ENCODE measurements at places on chromosomes 2 and 18.

DNA sequence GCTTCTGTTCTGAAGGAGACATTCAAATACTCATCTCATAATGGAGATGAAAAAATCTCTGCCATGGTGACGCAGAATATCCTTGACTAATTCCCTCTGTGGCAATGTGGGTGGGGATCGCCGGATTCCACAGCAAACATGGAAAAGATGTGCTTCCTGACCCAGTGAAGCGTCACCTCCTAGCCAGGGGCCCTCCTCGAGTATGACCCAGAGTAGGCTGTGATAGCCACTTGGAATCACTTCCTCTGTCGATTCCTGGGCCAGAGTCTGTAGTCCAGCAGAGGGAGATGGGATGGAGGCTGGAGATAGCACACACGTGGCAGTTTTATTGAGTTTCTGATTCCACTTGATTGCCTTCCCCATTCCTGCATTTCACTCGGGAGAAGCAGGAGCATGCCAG, 36.8 kb downstream of the DRC1 start:
- no peak for DNase-seq

GRCh38 chr18:71075147-71075546, 786.3 kb downstream of the SOCS6 start:
- DNase-seq = no peak

DNA sequence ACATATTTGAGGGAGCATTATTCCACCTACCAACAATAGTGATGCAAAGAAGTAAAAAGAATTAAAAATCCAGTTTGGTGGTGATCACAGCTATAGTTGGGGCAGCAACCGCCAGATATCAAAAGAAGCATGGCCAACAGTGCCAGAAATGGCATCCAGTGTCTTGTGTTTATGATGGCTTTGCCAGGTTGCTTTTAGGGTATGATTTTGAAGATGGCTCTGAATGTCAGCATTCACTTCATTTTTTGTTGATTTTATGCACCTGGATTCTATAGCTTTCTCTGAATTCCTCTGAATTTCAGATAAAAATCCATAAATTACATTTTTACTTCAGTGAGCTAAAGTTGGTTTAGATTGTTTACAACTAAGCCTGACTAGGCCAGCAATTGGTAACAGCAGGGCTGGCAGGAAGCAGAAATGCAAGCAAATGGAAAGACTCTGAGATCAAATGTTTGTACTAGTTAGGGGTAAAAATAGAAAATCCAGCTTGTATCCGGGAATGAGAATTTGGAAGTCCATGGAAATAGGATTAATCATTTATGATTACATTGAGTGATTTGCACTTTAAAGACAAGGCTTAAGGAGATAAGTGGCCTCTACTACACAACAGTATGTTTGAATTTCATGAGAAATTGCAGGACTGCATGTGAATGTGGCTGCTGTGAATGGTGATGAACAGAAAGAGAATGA, 40.4 kb downstream of the COL3A1 start:
- no peak for DNase-seq

GRCh38 chr2:56084111-56084901, 99.5 kb upstream of the CCDC85A start:
- no peak for DNase-seq

DNA sequence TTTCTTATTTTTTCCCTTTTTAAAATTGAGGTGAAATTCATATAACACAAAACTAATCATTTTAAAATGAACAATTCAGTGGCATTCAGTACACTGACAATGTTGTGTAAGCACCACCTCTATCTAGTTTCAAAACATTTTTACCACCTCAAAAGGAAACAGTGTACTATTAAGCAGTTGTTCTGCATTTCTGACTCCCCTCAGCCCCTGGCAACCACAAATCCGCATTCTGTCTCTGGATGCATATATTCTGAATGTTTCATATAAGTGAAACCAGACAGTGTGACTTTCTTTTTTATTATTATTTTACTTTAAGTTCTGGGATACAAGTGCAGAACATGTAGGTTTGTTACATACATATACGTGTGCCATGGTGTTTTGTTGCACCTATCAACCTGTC, 19.2 kb upstream of the TANK start:
- DNase-seq = no peak

DNA sequence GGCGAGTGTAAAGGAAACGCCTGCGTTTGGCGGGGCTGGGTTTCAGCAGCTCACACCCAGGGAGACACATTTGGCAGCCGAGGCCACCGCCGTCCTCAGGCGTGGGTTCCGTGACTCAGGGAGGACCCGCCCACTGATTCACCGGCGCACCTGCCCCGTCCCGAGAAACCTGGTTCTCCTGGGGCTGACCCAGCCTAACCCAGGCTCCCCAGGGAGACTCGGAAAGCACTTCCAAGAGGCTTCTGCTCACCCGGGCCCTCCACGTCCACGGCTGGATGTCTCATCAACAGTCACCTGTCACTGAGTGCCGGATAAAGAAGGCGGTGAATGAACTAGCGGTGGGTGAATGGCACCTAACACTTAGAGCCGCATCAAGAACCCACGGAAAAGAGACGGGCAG, 126.4 kb upstream of the CTDP1 start:
- no peak for DNase-seq

DNA sequence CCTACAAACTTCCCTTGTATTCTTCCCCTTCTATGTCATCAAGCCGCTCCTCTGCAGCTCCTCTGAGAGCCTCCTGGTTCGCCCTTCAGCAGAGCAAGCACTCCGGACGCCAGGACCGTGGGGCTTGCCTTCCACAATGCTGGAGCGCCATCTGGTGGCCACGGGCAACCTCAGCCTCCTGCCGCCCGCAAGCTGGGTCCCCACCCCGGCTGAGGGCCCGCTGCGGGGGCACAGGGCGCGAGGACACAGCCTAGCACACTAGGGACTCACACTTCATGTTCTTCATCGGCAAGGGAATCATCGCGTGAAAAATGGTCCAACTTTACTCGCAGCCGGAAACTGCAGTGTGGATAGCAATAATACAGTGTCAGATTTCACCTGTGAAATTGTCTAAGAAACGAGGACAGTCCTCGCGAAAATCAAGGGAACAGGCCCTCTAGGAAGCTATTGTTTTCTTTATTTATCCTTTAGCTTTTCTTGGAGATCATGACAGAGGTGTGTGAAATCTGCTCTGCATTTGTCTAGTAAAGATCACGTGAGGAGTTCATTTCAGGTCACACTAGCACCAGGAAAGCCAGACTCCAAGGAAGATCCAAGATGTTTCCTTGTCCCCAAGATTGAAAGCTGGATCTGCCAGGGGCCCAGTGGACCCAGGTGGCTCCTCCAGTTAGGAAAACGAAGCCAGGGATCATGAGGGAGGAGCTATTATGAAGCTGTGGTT, 5.8 kb downstream of the PRLH start:
- peak; percentile 30 for DNase-seq

GRCh38 chr18:58490238-58490637, 138.7 kb downstream of the ALPK2 start:
- no peak for DNase-seq

DNA sequence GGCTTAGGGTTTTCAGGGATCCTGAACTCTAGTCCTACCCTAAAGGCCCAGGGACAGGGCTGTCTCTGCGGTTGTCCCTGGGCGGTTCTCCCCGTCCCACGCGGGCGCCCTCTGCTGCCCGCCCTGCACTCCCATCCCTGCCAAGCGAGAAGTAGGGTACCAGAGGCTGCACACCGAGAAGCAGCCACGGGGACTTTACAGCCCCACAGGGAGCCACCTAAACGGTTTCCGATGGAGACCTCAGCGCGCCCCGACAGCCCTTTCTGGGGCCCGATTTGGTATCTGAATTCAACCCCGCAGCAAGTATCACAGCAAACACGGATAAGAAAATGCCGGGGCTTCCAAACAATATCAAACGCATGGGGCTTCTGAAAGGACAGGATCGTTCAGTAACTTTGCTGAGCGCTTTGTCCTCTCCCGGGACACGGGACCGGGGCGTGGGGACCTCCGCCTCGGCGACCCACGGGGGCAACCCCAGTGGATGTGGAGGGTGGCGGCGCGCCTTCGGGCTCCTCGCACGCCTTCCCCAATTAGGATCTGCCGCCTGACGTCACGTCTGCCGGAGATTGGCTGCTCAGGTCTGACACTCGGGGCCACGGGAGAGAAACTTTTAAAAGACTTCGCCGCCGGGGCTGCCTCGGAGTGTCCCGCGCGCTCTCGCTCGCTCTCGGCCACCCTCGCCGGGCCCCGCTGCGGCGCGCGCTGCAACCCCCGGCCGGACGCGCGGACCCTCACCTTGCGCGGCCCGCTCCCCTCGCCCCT, at the start of gene LTBP1:
Gene LTBP1, plus strand, starts transcription at position 640 of the 762 bp plus-strand sequence. CDS start 372 bp downstream, outside the sequence.
- peak; percentile 29 for DNase-seq

- no peak for DNase-seq
Observed at GRCh38 chr18:9766076-9766481, 58.0 kb downstream of the RAB31 start.

- no peak for DNase-seq
Observed at GRCh38 chr2:168593713-168594112, 137.6 kb downstream of the CERS6 start.

GRCh38 chr2:29226808-29227207, 111.6 kb downstream of the CLIP4 start:
- DNase-seq = no peak

- no peak for DNase-seq
Observed at GRCh38 chr18:48459016-48459415, 49.8 kb upstream of the ZBTB7C start.

- no peak for DNase-seq
Observed at GRCh38 chr2:96552315-96553175, 16.0 kb downstream of the ARID5A start.

- no peak for DNase-seq
Observed at GRCh38 chr2:71898851-71899681, 248.6 kb downstream of the CYP26B1 start.

GRCh38 chr2:20208476-20208859, 16.5 kb downstream of the SDC1 start:
- no peak for DNase-seq

GRCh38 chr2:118832071-118832790, 15.2 kb downstream of the EN1 start:
- DNase-seq = no peak

DNA sequence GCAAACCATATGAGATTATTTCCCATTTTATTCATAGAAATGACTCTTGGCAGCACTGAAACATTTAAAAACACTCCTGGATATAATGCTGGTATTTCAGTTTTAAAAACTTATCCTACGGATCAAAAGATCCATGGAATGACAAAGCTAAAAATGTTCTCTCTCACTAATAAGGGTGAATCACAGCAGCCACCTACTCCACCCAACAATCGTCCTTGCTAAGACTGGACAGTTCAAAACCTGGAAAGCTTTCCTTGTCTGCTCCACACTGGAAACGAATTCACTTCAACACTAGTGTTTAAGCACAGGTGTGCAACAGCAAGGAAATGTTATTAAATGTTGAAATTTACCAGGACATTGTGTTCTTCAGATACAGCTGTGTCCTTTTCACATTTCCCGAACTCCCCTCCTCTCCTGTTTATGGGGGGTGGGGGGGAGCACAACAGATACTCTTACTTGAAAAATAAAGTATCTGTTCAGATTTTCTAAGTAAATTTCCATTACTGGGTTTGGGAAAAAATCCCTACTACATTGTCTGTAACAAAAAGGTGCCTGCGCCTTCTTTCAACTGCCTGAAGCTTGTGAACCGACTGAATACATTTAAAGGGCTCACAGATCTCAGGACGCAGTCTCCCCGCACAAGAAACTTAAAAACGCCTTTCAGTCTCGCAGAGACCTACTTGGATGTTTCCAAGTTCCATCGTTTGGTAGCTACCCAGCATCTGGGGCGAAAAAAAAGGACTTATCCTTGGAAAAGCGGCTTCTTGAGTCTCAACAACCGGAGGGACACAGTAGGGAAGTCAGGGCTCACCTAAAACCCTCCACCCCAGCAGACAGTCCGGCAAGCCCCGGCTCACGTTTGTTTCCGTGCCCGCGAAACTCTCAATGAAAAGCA, 1.3 kb downstream of the YWHAQ start:
- no peak for DNase-seq

GRCh38 chr2:58010599-58010998, 36.0 kb upstream of the VRK2 start:
- no peak for DNase-seq

- no peak for DNase-seq
Observed at GRCh38 chr2:172427990-172428831, 825 bp downstream of the ITGA6 start.

GRCh38 chr18:53784253-53784652, 440.2 kb downstream of the MBD2 start:
- DNase-seq = no peak

GRCh38 chr2:25279091-25279651, 62.6 kb downstream of the DNMT3A start:
- no peak for DNase-seq

GRCh38 chr2:189483980-189484740, 42.9 kb downstream of the WDR75 start:
- DNase-seq = no peak

GRCh38 chr2:190716176-190716807, 67.4 kb downstream of the NAB1 start:
- DNase-seq = no peak

DNA sequence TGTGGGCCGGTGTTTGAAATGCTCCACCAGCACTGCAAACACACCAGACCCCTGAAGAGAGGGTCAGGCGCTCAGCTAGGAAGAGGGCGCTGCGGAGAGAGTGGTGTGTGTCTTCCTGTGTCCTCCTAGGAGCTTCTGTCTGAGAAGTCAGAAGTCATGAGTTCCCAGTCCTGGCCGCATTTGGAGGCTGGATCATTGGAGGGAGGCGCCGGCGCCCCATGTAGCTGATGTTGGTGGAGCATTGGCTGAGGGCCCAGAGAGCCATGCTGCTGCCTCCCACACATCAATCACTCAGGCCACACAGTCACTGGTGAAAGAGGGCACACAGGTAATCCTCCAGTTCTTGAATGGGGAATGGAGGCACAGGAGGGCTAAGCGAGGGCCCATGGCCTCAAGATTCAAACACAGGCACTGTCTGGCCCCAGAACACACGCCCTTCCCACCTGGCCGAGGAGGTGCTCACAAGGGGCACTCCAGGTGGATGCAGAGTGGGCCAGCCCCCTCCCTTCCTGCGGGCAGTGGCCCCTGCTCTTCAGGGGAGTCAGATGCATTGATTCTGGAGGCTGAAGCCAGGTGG, 66.3 kb downstream of the RRM2 start:
- no peak for DNase-seq

GRCh38 chr2:25545899-25546298, 127.5 kb downstream of the DTNB start:
- DNase-seq = no peak
